ENCODE measurements at places on chromosomes 12 and 14.

- DNase-seq, result no peak
These were observed 6.4 kb downstream of the GAS2L3 start for GRCh38 chr12:100579844-100580243.

GRCh38 chr12:25020621-25021243 is 71.8 kb upstream of the BCAT1 start:
- DNase-seq, result no peak

DNA sequence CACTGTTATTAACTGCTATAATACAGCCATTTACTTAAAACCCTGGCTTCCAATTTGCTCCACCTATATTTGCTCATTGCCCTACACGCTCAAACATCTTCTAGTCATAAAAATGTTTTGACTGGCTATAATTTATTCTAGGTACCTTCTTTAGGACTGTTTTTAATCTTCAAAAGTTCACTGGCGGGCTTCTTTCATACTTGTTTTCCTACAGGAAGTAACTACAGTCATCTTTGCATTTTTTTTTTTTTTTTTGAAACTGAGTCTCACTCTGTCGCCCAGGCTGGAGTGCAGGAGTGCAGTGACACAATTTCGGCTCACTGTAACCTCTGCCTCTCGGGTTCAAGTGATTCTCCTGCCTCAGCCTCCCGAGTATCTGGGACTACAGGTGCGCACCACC is 32.5 kb downstream of the MPHOSPH9 start:
- DNase-seq, result no peak

GRCh38 chr12:44999355-44999754 is 51.5 kb downstream of the DBX2 start:
- DNase-seq, result no peak

- no peak for DNase-seq
These were observed 26.3 kb upstream of the TBC1D30 start for GRCh38 chr12:64798165-64798564.

GRCh38 chr14:104953097-104953496 is 25.1 kb downstream of the AHNAK2 start:
- no peak for DNase-seq

DNA sequence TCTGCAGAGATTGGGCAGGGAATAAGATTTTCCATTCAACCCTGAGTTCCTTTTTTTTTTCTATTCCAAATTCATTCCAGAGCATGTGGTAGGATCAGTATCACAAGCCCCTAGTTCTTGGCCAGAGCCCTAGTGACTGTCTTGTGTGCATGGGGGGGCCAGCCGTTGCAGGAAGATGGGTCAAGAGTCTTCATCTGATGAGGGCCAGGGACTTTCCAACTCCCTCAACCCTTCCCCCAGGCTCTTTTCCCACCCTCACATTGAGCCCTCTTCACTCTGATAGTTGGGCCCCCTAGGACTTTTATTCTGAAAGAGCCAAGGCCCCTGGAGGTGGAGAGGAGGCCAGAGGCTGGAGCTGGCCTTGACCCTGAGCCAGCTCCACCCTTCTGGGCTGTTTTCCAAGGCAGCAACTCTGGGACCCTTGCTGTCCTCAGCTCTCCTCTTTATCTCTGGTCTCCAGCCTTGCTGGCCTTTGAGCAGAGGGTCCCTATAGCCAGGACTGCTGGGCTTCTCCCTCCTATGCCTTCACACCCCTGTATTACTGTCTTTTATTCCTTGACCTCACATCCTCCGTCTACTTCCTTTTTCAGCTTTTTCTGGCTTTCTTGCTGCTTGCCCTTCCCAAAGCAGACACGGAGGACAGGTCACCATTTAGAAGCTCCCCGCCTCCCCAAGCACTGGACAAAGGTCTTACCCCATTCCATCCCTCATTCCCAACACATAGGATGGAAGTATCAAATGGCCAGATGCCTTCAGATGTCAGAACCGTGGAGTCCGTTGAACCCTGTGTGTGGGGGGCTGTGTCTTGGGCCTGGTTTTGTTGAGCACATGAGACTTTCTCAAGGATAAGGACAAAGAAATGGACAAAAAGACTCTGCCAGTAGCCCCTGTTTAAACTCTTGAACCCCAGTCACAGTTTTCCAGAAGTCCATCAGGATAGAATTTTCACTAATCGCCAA is 5.6 kb downstream of the RBP5 start:
- no peak for DNase-seq

GRCh38 chr12:91058786-91059185 is 962 bp upstream of the KERA start:
- DNase-seq, result no peak

GRCh38 chr12:94114166-94114565 is 34.2 kb upstream of the PLXNC1 start:
- DNase-seq, result no peak
